WTC11 (cell line): ENCODE measurements at places on chromosomes 12 and 14. TPM values are rescaled to one million over a fixed set of nuclear protein-coding genes. Genes with fewer than 3 reads are reported as not detected.

DEPDC4 gene
- total RNA-seq = 4.4 to 5.5 TPM (median 5.5 TPM) in 3 replicates

CD4 gene
- total RNA-seq = 2.5 to 3.3 TPM (median 2.7 TPM) in 3 replicates

DNA sequence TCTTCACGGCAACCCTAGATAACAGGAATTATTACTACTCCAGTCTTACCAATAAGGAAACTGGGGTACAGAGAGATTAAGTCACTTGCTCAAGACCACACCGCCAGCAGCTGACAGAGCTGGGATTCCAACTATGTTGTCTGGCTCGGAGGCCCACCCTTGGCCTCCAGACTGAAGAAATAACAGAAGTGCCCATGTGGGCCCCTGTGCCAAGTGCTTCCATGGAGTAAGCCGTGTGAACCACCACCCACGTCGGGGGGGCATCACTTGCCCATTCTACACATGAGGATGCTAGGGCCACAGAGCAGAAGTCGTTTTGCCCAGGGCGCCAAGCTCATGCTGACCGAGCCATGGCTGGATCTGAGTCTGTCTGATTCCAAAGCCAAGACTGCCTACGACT, 926 bp upstream of the CMKLR1 start:
- no peaks in the 10 kb centered on the region for H3K36me3 ChIP-seq
- DNase-seq = no peak
- peaks cover 20% of the 10 kb centered on the region for H3K4me1 ChIP-seq
- no peak overlapping the region for H3K27ac ChIP-seq
- H3K4me3 ChIP-seq = no peak overlapping the region
- no peaks in the 10 kb centered on the region; the same call in 1 of the 2 replicates for H3K27me3 ChIP-seq

DNA sequence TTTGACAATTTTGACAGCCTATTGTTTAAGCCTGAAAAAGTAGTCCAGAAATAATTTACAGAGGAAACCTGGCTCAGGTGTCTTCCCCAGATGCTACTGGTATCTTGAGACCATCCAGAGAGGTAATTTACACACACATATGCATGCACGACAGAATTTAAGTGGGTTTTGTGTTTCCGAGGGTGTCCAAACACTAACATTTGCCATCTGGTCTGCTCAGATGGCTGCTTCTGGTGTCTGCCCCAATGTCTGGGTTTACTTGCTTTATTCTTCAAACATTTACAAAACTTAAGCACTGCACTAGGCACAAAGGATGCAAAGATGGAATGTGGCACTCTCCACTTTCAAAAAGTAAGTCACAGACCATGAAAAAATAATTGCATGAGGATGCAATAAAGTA, 226.6 kb upstream of the EGLN3 start:
- H3K27ac ChIP-seq = no peak overlapping the region
- no peak overlapping the region for H3K4me3 ChIP-seq
- no peak for DNase-seq
- H3K36me3 ChIP-seq = no peaks in the 10 kb centered on the region
- H3K4me1 ChIP-seq = peaks cover 13% of the 10 kb centered on the region

GRCh38 chr12:105822131-105823105, 316.3 kb downstream of the NUAK1 start:
- H3K4me1 ChIP-seq = peaks cover 17% of the 10 kb centered on the region
- no peak overlapping the region for H3K4me3 ChIP-seq
- no peak overlapping the region for H3K27ac ChIP-seq
- H3K27me3 ChIP-seq = no peaks in the 10 kb centered on the region

- no peaks in the 10 kb centered on the region for H3K27me3 ChIP-seq
- no peak overlapping the region for H3K4me3 ChIP-seq
- H3K27ac ChIP-seq = no peak overlapping the region
- no peaks in the 10 kb centered on the region for H3K4me1 ChIP-seq
- DNase-seq = no peak
- no peaks in the 10 kb centered on the region for H3K36me3 ChIP-seq
Measured at GRCh38 chr12:5567016-5567725, 135.3 kb downstream of the NTF3 start.

GRCh38 chr14:104797115-104798044, 1.8 kb upstream of the AKT1 start:
- H3K36me3 ChIP-seq = no peaks in the 10 kb centered on the region
- no peak overlapping the region for H3K27ac ChIP-seq
- peaks cover 57% of the 10 kb centered on the region for H3K27me3 ChIP-seq
- H3K4me3 ChIP-seq = peak overlapping the region; percentile 48

DNA sequence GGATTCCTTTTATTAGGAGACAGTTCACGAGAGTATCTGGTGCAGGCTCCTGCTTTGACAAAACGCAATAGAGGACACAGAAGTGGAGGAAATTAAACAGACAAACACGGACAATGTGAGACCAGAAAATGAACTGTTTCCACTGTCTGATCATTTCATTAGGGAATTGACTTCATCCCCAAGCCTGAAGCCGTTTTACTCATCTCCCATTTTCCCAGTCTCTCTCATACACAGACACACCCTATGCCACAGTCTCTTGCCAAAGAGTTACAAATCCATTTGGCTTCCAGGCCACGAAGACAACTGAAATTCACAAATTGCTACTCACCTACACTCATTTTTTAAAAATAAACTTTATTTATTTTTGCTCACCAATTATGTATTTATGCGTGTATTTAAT, 1087.8 kb upstream of the TMEM132C start:
- no peak overlapping the region for H3K27ac ChIP-seq
- H3K36me3 ChIP-seq = peaks cover 51% of the 10 kb centered on the region

DNA sequence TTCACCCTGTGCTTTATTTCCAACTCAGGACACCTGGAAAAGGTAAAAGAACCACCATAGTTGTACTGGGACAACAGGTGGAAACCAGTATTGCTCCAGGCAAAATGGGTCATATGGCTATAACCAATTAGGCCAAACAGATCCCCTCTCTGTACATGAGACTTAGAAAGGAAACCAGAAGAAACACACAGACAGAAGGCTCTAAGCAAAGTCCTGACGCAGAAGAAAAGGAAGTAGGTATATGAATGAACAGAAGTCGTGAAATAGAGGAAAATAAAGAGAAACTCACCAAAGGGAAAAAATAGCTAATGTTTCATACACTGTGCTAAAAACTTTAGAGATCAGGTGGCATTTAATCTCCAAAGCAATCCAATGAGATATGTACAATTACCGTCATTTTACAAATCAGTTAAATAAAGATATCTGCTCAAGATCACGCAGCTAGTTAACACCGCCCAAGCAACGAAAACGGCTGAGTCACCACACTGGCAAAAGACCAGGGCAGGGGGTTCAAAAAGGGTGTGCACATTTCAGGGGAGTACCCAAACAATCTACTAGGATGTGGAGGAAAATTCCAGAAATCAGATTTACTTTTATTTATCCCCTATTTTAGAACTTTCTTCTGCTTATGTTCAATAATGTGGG, 82.3 kb downstream of the ITPR2 start:
- H3K27ac ChIP-seq = no peak overlapping the region
- peaks cover 30% of the 10 kb centered on the region for H3K4me1 ChIP-seq
- H3K27me3 ChIP-seq = peaks cover 4% of the 10 kb centered on the region; the same call in 1 of the 2 replicates
- no peak for DNase-seq
- no peak overlapping the region for H3K4me3 ChIP-seq

- no peak overlapping the region for H3K4me3 ChIP-seq
- H3K27ac ChIP-seq = no peak overlapping the region
- peaks cover 27% of the 10 kb centered on the region for H3K4me1 ChIP-seq
- peaks cover 25% of the 10 kb centered on the region for H3K36me3 ChIP-seq
- DNase-seq = no peak
Measured at GRCh38 chr12:94457311-94457710, 2.4 kb downstream of the CEP83 start.

DNA sequence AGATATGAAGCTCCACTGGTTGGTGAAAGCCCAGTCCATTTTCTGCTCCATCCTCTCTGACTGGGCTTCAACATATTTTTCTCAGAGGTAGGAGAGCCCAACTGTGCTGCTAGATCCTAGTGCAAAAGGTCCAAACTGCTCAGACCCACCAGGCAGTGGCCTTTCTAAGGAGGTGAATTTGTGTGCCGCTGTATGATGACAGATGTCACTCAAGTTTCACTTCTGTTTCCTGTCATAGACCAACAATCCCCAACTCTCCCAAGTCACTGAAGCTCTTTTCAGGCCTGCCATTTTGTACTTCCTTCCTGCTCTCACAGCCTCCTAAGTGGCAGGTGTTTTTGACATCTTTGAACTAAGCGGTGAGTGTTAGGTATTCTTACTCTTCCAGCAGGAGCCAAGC, 16.4 kb upstream of the RNASE4 start:
- H3K4me3 ChIP-seq = no peak overlapping the region
- H3K36me3 ChIP-seq = no peaks in the 10 kb centered on the region
- no peak overlapping the region for H3K27ac ChIP-seq
- H3K27me3 ChIP-seq = peaks cover 29% of the 10 kb centered on the region
- DNase-seq = no peak

DNA sequence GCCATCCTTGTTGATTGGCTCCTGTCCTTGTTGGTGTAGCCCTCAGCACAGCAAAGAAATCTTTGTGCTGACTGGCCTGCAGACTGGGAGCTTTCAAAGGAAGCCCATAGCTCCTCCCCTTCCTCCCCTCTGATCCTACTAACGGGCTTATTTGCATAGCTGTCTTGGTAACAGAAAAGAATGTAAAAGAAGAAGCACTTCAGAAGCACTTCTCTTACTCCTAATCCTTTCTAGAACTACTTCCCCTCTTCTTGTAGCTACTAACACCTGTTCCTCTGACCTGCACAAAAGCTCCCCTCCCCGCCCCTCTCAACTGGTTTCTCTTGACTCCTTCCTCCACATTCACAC, 14.3 kb upstream of the RIC8B start:
- no peaks in the 10 kb centered on the region for H3K27me3 ChIP-seq
- H3K4me3 ChIP-seq = peak overlapping the region; percentile 45
- H3K36me3 ChIP-seq = no peaks in the 10 kb centered on the region

- H3K4me1 ChIP-seq = peaks cover 10% of the 10 kb centered on the region
- no peak for DNase-seq
- H3K27me3 ChIP-seq = peaks cover 6% of the 10 kb centered on the region
- H3K36me3 ChIP-seq = no peaks in the 10 kb centered on the region
Measured at GRCh38 chr14:96745500-96746051, 51.6 kb upstream of the VRK1 start.

DNA sequence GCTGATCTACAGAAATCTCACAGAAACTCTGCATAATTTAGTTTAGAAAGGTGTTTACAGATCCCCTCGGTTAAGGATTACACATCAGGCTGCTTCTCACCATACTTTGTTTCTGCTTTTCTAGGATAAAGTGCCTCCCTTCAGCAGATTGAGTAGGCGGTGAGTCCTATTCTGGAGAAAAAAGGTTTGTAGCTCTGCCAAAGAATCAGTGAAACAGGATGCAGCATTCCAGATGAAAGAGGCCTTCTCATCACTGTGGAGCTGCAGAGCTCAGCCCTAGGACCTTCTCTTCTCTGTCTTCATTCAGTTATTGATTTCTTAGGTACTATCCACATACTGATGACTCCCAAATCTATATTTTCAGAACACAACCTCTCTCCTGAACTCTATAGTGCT, 155.5 kb upstream of the KRR1 start:
- H3K4me3 ChIP-seq = no peak overlapping the region
- no peak overlapping the region for H3K27ac ChIP-seq
- no peak for DNase-seq
- peaks cover 15% of the 10 kb centered on the region for H3K4me1 ChIP-seq
- H3K36me3 ChIP-seq = no peaks in the 10 kb centered on the region

GRCh38 chr14:65600742-65601141, 188.2 kb downstream of the FUT8 start:
- no peak overlapping the region for H3K27ac ChIP-seq
- H3K36me3 ChIP-seq = no peaks in the 10 kb centered on the region
- no peak for DNase-seq
- H3K4me1 ChIP-seq = no peaks in the 10 kb centered on the region
- H3K4me3 ChIP-seq = no peak overlapping the region

DNA sequence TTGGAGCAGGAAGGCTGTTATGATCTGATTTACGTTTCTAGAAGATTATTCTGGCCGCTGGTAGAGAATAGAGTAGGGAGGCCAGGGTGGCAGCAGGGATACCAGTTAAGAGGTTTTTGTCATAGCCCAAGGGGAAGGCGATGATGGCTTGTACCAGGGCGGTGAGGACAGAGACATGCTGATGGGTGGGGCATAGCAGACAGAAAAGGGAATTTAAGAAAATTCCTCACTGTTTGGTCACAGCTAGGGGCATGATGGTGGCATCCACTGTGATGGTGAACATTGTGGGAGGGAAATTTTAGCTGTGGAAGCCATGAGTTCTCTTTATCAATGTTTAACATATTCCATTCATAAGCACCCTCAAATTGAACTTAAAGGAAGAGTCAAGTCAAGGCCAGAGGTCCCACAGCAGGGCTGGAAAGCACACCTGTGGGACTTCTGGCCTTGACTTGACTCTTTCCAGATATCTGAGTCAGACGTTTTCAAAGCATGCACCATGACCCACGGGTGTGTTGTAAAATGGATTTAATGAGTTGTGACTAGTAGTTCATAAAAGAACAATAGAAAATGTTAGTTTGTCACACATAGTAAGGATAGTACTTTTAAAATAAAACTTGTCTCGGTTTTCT, 134.6 kb downstream of the CHST11 start:
- no peaks in the 10 kb centered on the region for H3K36me3 ChIP-seq
- no peaks in the 10 kb centered on the region for H3K27me3 ChIP-seq
- H3K27ac ChIP-seq = no peak overlapping the region
- H3K4me3 ChIP-seq = no peak overlapping the region
